ENCODE measurements at places on chromosomes 6 and 20. TPM values are rescaled to one million over a fixed set of nuclear protein-coding genes. Genes with fewer than 3 reads are reported as not detected.

DNA sequence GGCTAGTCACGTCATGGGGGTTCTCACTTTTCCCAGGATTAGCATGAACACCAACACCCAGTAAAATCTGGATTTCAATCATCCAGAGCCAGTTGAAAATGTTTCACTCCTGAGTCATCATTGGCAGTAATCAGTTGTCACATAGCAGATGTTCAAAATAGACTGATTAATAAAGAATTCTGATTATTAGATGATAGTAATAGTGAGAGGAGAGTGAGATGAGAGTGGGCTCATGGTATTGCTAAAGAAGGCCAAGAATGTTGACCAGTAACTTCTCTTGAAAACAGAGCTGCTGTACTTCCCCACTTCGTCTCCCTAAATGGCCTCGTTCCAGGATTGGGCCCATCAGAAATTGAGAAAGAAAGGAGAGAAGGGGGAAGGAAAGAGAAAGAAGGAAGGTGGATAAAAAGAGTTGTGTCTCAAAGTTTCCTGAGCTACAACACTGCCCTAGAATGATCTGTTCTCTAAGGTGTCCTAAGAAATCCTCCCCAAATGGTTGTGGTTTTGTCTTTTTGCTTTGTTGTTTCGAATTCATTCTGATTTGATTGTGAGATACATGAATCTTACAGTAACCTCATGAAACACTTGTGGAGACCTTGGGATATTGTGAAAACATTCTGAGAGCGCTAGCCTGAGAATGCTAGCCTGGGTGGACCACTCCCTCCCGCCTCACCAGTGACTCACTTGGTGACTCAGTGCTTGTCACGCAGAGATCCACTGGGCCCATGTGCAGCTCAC, 502.2 kb upstream of the JARID2 start:
- no peak for DNase-seq

GRCh38 chr6:98975421-98975820, 27.7 kb upstream of the FBXL4 start:
- no peak for DNase-seq

The MYBL2 gene
- 35.8 TPM for total RNA-seq

The SLC13A3 gene
- 0.49 TPM for total RNA-seq

GRCh38 chr20:36468149-36469000, 72.9 kb upstream of the MYL9 start:
- DNase-seq, result no peak

The FAXC gene
- total RNA-seq, result not detected

GRCh38 chr6:25016014-25016720, 80.4 kb upstream of the RIPOR2 start:
- DNase-seq, result no peak

- DNase-seq, result no peak
Measured at GRCh38 chr6:55674672-55675071, 95.7 kb upstream of the HMGCLL1 start.

DNA sequence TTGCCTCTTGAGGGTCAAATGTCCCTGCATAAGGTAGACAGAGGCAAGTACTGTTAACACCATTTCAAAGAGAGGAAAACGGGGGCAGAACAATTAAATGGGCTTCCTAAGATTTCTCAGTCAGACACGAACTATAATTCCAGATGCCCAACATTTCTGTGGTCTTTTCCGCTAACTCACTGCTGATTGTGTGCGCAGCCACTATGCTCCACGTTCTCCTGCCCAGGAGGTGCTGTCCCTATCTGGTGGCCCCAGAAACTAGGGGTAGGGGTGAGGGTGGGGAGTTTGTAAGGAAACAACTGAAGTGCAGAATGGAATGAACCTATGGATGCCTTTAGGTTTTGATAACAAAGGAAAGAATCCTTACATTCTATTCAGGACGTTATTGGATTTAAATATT, 86.1 kb upstream of the BACH2 start:
- no peak for DNase-seq

DNA sequence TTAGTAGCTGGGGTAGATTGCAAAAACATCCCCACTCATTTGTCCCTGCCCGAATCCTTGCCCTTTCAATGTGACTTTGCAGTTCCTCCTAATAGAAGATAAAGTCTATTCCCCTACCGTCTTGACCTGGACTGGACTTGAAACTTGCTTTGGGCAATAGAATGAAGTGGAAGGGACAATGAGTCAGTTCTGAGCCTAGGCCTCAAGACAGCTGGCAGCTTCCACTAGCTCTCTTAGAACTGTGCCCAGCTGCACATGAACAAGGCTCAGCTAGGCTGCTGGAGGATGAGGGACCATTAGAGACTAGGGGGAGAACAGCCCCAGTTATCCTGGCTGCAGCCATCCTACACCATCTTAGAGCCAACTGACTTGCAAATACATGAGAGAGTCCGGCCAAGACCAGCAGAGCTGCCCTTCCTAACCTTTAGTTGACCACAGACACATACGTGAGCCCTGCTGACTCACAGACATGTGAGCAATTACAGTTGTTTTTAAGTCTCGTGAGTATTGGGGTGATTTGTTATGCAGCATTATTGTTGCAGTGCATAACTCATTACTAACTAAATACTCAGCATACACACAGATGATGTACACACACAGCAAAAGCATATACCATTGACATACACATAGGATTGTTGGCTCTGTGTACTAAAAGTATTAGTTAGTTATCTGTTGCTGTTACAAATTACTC, 105.5 kb downstream of the DHX35 start:
- no peak for DNase-seq

- no peak for DNase-seq
Measured at GRCh38 chr20:49853640-49854039, 41.0 kb downstream of the SLC9A8 start.

DNA sequence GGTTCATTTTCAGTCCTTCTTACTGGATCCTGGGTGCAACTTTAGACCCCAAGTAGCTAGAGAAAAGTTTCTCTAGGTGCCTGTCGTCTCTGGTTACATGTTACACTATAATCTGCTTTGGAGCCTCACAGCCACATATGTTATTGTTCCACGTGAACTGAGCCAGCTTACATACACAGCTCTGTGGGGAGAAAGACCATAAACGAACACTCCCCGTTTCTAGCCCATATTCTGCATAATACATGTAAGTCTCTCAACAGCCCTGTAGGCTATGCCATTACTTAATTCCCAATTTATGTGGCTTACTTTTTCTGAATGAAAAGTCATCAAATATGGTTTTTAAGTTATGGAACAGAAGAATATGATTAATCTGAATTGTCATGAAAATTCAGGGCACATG, 233.8 kb downstream of the BCKDHB start:
- no peak for DNase-seq

DNA sequence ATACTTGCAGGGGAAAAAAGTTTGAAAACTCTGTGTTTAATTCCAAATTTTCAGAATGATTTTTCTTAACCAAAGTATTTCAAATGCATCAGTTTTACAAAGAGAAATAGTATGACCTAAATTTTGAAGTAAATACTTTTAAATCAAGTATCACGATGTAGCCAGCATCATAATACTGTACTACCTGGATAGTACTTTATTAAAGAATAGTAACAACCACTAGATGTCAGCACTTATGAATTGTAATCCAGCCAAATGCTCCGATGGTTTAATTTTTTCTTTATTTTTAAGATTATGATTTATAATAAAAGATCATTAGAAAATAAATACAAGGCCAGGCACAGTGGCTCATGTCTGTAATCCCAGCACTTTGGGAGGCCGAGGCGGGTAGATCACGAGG, 37.2 kb upstream of the HACE1 start:
- DNase-seq, result no peak

GRCh38 chr6:137095651-137096238, 51.0 kb upstream of the IL20RA start:
- peak; percentile 80 for DNase-seq

The DDR1 gene
- total RNA-seq, result 66.0 TPM

The SIGLEC1 gene
- 0.15 TPM for total RNA-seq

DNA sequence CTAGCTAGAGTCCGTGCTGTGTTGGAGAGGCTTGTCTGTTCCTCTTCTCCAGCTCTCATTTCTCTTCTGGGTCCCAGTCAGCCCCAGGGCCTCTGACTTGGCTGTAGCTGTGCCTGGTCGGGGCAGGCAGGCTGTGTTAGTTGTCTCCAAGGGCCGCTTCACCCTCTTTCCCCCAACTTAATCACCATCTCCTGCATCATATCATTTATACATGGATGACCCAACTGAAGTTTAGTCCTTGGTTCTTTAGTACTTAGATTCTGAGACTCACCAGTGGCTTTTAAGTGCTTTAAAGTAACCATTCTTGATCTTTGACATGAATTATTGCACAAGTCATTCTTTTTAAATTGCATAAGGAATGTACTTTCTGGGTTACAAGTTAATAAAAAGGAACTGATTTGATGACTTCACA, 127.3 kb downstream of the RTN4IP1 start:
- no peak for DNase-seq

- no peak for DNase-seq
Measured at GRCh38 chr6:24313251-24314141, 44.4 kb downstream of the DCDC2 start.

GRCh38 chr6:11366183-11366933, 133.9 kb upstream of the NEDD9 start:
- peak; percentile 55 for DNase-seq

DNA sequence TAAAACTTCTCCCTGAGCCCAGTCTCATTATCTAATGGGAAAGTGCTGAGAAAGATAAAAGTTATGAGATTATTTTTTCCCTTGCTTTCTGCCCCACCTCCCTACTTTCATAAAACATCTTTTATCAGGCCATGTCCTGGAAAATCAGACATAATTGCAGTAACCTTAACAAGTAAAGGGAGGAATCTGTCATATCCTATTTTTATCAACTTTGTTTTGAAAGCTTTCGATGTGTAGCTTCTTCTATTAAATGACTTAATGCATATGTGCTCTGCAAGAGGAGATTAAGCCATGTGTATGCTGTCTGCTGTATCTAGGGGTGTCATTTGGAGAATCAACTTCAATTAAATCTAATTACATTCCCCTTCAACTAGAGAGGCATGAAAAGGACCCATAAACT, 408.9 kb downstream of the CBLN4 start:
- no peak for DNase-seq

DNA sequence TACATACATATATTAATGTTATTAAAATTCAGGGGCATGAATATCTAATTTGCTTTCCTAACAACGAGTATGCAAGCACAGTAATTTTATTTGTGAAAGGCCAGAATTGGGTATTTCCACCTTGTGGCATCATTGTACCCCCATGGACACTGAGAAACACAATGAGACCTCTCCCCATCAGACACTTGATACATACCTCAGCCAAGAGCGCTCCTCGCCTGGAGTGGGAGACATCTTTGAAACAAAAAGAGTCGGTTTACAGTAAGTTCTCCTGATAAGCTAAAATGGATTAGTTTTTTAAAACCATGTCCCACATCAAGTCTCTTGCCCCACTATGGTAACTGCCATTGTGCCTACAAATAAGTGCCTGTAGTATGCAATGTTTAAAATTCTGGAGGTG, 2.1 kb downstream of the CNR1 start:
- no peak for DNase-seq

The EDEM2 gene
- total RNA-seq, result 28.6 TPM

GRCh38 chr6:766625-767024, 73.7 kb upstream of the EXOC2 start:
- DNase-seq, result no peak

- DNase-seq, result no peak
Measured at GRCh38 chr6:131023834-131024504, 39.1 kb downstream of the EPB41L2 start.

DNA sequence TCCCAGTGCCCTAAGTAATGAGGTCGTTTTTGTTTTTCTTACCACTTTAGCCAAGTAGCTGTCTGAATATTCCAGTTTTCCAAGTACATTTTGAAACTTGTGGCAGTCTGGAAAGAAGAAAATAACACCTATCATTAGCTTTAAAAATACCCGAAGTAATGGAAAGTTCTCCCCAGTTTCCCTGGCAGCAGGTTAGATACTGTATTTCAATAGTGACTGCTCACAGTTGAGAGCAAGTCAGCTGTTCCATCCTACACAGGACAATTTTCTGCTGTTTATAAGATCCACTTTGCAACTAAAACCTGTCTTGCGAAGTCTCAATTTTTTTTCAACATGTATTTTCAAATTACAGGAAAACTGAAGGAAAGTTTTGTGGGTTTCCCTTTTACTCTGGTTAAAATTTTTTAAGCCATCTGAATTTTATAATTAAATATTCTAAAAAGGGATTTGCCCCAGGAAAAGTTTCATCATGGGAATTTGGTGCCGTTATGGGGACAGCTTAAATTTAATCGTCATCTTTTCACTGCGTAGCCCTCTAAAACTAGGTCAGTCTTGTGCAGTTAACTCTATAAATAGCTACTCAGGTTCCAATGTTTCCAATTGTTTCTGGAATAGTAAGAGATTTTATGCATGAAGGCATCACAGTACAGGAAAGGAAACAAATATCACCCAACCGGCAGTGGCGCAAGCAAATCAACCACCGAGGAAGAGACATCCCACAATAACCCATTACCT, 96.9 kb downstream of the MBOAT1 start:
- DNase-seq, result no peak

- no peak for DNase-seq
Measured at GRCh38 chr20:1872459-1873097, 22.6 kb upstream of the SIRPA start.

DNA sequence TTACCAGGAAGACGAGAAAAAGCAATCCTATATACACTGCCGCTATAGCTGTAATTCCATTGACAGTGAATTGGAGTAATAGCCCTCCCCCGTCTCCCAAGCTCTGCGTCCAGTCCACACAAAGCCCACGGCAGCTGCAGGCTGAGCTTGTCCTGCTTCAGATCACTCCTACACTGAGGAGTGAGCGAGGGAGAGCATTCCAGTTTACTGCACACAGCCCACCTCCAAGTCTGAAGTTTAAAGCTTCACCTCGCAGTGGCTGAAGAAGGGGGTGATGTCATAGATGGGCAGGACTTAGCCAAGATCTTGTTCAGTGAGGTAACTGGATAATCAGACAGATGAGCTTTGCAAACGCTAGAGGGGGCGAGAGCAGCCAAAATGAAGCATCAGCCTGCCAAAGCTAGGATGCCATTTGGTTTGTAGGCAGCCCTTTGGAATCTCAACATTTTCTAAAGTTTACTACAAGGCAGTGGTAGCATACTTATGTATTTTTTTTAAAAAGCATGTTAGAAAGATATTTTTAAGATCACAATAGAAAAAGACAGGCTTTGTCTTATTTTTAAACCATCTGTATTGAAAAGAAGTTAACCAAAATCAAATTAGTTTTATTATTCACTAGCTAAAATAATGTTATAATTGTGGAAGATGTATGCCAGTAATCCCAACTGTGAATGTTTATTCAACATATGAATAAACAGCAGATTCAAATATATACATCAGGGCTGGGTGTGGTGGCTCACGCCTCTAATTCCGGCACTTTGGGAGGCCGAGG, at the start of gene FLRT3:
FLRT3 (minus strand) TSS at position 213 of the 772 bp plus-strand sequence. CDS start 10,106 bp downstream, outside the sequence.
- DNase-seq, result peak; percentile 47

GRCh38 chr6:34285448-34286164, 36.8 kb upstream of the SMIM29 start:
- DNase-seq, result no peak

DNA sequence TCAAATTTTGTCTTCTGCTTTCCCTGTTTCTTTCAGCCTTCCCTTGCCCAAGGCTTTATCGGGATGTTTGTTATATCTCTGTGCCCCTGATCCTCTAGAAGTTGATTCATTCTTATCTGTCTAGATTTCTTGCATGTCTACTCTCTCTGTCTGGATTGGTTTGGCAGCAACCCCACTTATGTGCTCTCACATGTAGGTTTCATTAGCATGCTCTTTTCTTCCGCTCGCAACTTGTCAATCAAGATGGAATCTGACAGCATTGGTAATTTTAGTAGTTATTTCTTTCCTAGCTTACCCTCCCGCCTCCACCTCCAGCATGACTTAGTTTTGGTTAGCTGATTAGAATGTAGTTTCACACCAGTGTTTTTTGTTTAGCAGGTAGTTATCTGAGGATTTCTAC, 39.3 kb downstream of the LRRC1 start:
- DNase-seq, result no peak

- peak; percentile 88 for DNase-seq
Measured at GRCh38 chr6:149484733-149485700, at the start of gene ZC3H12D. TSS of gene ZC3H12D (minus strand) at chr6:149485014. CDS start at chr6:149474543, 10,471 bp downstream.
